ENCODE measurements at places on chromosomes 7 and 10.

- DNase-seq: no peak
Observed at GRCh38 chr7:76509931-76510877, at the start of gene UPK3B. Gene UPK3B, plus strand, starts transcription at chr7:76510552. Its CDS starts 101 bp downstream, at chr7:76510653.

- no peak for DNase-seq
Observed at GRCh38 chr7:124764847-124765400, 668 bp downstream of the GPR37 start.

DNA sequence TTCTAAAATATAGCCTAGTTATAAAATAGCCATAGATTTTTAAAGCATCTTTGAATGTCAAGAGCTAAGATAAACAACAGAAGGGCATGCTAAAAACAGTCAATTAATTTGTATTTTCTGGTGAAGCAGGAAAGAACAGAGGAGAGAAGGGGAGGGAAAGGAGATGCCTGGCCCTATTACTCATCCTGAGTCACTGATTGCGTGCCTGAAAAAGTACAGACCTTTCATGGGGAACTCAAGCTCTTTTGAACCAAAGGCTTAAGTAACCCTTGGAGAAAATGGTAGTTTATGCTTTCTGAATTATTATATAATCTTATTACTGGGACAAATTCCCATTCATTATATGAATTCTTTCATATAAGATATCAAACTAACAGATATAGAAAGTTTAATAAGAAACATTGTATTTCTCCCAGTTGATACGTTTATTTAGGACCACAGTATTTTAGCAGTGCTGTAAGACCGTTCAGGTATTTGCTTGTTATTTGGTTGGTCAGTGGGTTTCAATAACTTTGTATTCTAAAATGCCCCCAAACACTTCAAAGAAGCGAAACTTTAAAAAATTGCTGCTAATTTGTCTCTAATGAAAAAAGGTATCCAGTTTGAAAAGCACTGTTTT lies 151.3 kb downstream of the HGF start:
- DNase-seq: no peak

- DNase-seq: no peak
Observed at GRCh38 chr7:136555933-136556332, 312.5 kb upstream of the CHRM2 start.

- DNase-seq: no peak
Observed at GRCh38 chr10:77505431-77506334, 131.9 kb downstream of the KCNMA1 start.
